ENCODE measurements at places on chromosomes 1 and 21.

GRCh38 chr1:226201029-226201593 is 14.6 kb upstream of the ACBD3 start:
- DNase-seq, result no peak

DNA sequence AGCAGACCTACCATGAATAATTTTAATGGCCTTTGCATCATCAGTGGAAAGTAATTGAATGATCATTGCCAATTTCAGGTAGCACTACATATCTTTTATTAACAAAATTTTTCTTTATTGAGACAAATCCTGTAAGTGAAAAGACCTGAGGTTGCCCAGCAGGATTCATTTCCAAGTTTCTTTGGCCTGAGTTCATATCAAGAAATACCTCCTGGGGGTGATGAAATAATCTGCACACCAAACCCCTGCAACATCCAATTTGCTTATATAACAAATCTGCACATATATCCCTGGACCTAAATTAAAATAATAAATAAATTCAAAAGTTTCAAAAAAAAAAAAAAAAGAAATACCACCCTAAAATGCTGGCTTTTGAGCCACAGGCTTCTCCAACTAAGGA is 27.3 kb upstream of the ZNF281 start:
- no peak for DNase-seq

DNA sequence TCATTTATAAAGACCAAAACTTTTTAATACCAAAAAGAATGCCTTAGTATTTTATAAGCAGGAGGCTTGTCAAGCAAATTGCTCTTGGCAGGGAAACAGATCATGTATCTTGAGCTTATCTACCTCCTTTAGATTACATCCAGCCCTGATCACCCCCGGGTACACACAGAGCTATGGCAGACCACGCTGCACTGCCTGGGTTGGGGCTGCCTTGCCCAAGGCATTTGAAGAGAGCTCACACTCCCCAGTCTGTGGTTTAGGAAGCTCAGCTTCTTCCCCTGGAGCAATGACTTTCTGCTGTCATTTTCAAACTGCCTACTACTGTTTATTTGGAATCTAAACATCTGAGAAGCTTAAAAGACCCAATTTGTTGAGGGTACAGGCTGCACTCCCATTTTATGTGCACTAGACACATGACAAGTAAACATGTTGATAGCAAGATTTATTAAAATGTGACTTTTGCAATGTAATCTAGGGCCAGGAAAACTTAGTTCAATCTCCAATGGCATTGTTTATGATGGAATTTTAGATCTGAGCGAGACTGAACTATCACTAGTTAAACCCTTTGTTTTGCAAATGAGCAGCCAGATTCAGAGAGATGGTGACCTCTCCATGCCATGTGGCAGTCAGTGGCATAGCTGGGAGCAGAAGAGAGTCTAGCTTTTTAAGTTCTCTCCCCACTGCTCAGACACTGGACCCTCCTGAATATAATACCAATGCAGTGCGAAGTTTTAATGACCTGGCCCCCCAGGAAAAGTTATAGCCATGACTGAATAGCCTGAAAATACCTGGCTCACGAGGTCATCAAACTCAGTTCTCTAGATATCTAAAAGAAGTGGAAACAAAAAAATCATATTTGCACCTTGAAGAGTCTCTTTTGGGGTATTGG is 214.9 kb downstream of the HLX start:
- no peak for DNase-seq

GRCh38 chr21:44414291-44415072 is 40.8 kb upstream of the LRRC3 start:
- no peak for DNase-seq

DNA sequence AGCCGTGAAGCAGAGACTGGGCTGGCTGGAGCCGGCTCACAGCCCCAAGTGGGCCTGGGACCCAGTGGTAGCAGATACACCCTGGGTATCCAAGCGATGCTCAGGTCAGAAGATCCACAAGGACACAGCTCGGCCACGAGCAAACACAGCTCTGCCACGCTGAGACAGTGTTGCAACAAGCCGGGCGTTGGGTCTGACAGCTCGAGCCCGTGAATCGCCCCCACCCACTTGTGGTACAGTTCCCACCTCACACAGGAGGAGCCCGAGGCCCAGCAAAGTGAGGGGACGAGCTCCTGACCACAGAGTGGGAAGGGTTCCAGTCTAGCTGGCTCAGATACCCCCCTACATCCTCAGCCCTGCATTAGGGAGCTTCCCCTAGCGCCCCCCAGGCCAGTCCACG is 8.9 kb upstream of the PRKCZ start:
- DNase-seq, result no peak
